ENCODE measurements at places on chromosomes 3 and 15.

DNA sequence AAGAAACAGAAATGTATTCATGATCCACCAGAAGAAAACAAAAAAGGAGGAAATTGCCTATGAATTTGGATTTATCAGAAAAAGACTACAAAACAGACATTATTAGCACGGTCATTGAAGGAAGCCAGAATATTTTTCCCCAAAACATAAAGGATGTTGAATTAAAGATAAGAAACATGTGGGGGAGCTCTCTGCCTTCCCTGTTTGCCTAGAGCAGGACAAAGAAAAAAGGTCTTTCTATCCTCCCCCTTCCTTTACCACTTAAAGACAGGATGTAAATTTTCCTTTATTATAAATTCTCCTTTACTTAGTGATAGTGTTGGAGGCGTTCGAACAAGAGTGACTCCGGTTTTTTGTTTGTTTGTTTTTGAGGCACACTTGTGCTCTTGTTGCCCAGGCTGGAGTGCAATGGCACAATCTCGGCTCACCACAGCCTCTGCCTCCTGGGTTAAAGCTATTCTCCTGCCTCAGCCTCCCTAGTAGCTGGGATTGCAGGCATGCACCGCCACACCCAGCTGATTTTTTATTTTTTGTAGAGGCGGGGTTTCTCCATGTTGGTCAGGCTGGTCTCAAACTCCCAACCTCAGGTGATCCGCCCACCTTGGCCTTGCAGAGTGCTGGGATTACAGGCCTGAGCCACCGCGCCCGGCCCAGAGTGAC, 14.9 kb upstream of the RPN1 start:
- DNase-seq: no peak

- DNase-seq: no peak
These were observed 26.3 kb downstream of the NGRN start for GRCh38 chr15:90291679-90292356.

GRCh38 chr3:54801977-54802376, 125.9 kb downstream of the LRTM1 start:
- no peak for DNase-seq

DNA sequence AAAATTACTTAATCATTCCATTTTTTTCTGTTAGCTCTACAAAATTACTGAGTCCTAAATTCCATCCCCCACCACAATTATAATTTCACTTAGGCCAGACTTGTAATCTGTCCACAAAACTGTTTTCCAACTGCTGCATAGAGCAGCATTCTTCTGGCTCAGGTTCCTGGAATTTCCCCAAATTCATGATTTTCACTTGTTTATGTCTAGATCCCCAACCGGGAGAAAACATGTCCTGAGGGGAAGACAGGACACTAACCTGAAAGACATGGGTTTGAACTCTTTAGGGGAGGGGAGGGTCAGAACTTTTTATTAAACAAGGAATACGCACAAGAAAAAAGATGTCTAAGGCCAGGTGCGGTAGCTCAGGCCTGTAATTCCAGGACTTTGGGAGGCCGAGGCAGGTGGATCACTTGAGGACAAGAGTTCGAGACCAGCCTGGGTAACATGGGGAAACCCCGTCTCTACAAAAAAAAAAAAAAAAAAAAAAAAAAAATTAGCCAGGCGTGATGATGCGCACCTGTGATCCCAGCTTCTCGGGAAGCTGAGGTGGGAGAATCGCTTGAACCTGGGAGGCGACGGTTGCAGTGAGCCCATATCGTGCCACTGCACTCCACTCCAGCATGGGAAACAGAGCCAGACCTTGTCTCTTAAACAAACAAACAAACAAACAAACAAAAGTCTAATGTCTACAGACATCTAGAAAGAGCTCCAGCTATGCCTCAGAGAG, 1.5 kb downstream of the ETFA start:
- no peak for DNase-seq

- no peak for DNase-seq
These were observed 58.2 kb downstream of the HEG1 start for GRCh38 chr3:124997303-124998246.
